Left lung (tissue), 14 donors: ENCODE measurements at places on chromosomes 11 and 22. TPM values are rescaled to one million over a fixed set of nuclear protein-coding genes. Genes with fewer than 3 reads are reported as not detected.

- no peak for DNase-seq
- no peak overlapping the region for H3K4me3 ChIP-seq
- H3K36me3 ChIP-seq, result no peaks in the 10 kb centered on the region
- H3K4me1 ChIP-seq, result peaks cover 6% of the 10 kb centered on the region
- H3K27ac ChIP-seq, result no peak overlapping the region
- H3K27me3 ChIP-seq, result no peaks in the 10 kb centered on the region
Measured at GRCh38 chr11:86514453-86514852, 139.8 kb downstream of the CCDC81 start.

- H3K4me3 ChIP-seq, result no peak overlapping the region
- H3K27ac ChIP-seq, result no peak overlapping the region
- no peaks in the 10 kb centered on the region for H3K27me3 ChIP-seq
- DNase-seq, result no peak
- peaks cover 80% of the 10 kb centered on the region for H3K4me1 ChIP-seq
Measured at GRCh38 chr11:65310736-65311135, 3.9 kb upstream of the CDC42EP2 start.

GRCh38 chr11:33970984-33971466 lies 79.1 kb upstream of the LMO2 start:
- H3K4me3 ChIP-seq, result no peak overlapping the region
- H3K4me1 ChIP-seq, result peaks cover 8% of the 10 kb centered on the region
- no peak overlapping the region for H3K27ac ChIP-seq
- H3K27me3 ChIP-seq, result no peaks in the 10 kb centered on the region

- no peaks in the 10 kb centered on the region for H3K36me3 ChIP-seq
- no peak overlapping the region for H3K27ac ChIP-seq
- DNase-seq, result no peak
Measured at GRCh38 chr11:46729110-46730027, 10.4 kb downstream of the F2 start.

The GGA1 gene
- total RNA-seq, result 64.3 TPM
